Gastrocnemius medialis (tissue), 4 donors: ENCODE measurements at places on chromosomes 5 and 9.

- no peak for DNase-seq
These were observed 10.6 kb upstream of the MAP1B start for GRCh38 chr5:72096602-72097188.

- no peak for DNase-seq
These were observed 417.7 kb downstream of the IRX1 start for GRCh38 chr5:4013106-4013898.

DNA sequence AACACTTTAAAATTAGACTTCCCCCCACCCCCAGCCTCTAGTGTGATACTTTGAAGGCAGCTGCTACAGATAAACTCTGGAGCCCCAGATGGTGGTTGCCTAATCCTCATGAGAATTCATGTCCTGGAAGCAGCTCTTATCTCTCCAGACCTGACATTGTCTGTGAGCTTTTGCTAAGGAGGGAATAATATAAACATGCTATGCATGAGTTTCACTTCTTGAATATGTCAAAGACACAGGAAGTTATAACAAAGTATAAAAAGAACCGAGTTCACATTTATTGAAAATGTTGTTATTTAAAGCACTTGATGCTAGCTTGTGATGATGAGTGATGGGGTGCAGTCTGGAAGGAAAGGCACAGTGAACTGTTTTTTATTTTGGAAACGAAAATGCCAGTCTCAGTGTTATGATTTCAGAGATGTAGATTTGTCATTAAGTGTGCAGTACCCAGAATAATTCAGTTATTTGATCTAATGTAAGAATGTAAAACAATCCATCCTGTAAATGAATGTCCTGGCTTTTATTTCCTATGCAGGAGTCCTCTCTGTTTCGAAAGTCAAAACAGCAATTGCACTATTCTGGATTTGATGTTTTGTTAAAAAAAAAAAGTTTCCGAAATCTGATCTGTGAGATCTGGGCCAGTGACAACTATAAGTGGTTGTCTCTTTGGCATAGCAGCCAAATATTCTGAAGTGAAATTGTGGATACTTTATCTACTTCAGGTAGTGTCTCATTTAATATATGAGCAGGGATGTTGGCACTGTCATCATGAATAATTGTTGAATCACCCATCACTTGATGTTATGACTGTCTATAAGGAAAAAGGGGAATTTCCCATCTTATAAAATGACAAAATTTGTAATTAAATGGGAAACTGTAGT, 77.0 kb downstream of the ZCCHC7 start:
- no peak for DNase-seq

DNA sequence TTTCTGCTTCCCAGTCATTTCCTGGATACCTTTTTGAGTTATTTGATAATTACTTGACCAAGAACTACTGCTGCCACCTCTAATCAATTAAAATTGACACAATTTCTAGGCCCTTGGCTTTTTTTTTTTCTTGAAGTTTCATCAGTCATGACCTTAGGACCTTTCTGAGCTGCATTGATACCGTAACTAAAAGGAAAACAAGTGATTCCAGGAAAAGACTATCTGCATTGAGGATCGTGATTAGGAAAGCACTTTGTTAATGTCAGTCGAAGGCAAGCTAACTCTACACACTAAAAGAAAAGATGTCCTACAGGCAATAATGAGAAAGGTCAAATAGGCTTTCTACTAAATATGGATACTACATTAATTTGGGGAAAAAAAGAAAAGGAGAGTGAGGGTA, 69.9 kb downstream of the ARSB start:
- no peak for DNase-seq

GRCh38 chr5:42970636-42971559, 69.2 kb downstream of the ANXA2R start:
- DNase-seq = no peak

GRCh38 chr5:139407517-139407916, 3.6 kb upstream of the SPATA24 start:
- no peak for DNase-seq

DNA sequence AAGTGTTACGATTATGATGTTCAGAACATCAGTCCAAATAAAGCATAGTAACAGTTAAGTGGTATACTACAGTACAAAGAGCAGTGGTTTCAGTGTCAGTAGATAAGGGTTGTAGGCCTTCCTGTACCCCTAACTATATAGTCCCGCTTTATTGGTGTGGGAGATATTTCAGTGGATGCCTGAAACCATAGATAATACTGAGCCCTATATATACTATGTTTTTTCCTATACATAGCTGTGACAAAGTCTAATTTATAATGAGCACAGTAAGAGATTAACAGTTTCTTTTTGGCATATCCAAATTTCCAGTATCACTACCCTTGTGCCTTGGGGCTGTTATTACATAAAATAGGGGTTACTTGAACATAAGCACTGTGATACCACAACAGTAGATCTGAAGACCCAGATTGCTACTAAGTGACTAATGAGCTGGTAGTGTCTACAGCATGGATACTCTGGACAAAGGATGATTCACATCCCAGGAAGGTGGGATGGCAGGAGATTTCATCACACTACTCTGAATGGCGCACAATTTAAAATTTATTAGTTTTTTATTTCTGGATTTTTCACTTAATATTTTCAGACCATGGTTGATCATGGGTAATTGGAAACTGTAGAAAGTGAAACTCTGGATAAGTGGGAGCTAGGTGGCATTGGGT, 119.3 kb downstream of the RPS23 start:
- DNase-seq = no peak

DNA sequence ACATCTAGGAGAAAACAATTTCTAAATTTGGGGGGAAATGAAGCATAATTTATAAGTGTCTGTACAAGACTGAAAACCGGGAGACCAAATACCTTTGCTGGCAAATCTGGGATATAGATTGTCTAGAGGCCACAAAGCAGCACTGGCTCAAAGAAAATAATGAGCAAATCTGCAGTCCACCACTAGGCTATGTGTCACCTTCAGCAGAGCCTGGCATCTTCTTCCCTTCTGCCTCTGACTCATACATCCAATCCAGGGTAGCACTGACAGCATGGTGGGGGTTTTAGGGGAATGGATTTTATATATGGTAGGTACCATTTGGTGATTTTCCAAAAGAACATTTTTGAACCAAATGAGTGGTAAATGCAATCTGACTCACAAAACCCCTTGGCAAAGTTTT, 12.8 kb downstream of the FAM81B start:
- DNase-seq = no peak

DNA sequence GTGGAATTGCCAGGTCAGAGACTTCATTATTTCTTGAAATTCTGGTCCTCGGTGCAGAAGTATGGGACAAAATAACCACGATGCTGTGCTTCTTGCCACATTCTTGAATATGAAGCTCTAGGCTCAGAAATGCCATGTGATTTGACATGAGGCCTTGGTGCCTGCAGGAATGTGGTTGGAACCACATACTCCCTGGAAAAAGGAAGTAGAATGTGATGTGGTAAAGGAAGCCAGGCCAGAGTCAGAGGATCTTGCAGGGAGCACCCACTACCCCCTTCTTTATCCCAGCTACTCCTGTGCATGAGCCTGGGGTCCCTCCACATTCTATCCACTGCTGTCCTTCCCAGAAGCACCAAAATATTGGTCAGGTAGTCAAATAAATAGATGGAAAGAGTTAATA, 80.9 kb downstream of the FOXD1 start:
- DNase-seq = no peak

GRCh38 chr9:72627956-72628540, 106.6 kb downstream of the TMC1 start:
- no peak for DNase-seq

GRCh38 chr9:101387871-101388506, 3.2 kb upstream of the BAAT start:
- no peak for DNase-seq

DNA sequence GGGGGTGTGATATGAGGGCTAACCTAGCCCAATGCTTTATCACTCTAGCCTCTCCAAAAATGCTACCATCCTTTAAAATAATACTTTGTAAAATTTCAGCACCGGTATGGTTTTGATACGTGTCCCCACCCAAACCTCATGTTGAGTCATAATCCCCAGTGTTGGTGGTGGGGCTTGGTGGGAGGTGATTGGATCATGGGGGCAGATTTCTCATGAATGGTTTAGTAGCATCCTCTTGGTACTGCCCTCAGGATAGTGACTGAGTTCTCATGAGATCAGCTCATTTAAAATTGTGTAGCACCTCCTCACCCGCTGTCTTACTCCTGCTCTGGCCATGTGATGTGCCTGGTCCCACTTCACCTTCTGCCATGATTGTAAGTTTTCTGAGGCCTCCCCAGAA, 35.0 kb upstream of the ANKH start:
- DNase-seq = no peak

DNA sequence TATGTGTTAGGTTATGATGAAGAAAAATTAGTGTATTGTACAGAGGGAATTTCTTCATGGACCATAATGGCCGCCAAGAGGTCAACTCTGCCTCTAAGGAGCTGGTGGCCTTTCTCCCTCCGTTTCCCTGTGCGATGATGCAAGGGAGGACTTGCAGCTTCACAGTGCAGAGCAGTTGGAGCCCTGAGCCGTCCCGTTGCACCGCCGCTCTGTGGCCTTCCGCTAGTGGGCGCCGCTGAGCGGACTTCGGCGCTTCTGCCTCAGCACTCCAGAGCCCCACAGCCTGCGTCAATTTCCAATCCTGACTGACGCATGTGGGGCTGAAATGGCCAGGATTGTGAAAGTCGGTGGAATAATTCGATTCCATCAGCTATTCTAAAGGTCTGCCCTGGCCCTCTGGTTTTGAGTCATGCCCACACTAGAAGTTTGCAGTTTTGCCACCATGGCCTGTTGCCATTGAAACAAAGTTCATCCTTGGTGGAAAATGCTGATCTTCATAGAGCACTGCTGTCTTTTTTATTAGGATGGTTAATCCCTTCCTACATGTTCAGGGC, 22.7 kb upstream of the LECT2 start:
- no peak for DNase-seq

GRCh38 chr5:16178745-16179372, 732 bp downstream of the MARCHF11 start:
- no peak for DNase-seq

GRCh38 chr5:139268364-139269202, 25.0 kb upstream of the MATR3 start:
- DNase-seq = no peak

DNA sequence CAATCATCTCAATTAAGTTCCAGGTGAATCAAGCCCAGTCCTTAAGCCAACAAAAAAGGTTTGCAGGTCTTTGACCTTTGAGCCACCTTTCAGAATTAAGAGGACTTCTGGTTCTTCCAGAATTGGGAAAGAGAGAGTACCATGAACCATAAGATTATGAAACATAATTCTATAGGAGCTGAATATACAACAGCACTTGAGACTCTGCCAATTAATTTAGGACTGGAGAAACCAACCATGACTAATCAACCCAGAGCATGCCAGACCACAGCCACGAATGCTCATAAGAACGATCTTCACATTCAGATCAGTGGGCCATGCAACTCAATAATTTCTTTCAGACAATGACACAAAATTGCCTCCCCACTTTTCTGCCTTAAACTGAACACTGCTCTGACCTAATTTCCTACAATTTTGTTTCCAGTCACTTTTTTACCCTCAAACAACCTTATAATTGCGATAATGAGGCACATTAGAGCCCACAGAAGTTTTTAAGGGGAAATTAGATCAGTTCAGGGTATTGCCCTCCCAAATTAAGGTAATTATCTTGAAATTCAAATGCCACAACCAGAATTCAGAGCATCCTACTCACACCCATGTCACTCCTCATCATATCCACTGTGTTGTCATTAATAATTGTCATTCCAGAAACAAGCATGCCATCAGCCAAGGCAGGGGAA, 213.4 kb downstream of the ATPSCKMT start:
- DNase-seq = no peak

- no peak for DNase-seq
These were observed 6.3 kb upstream of the UNC5A start for GRCh38 chr5:176803943-176804498.

GRCh38 chr5:133163839-133164238, 112.0 kb downstream of the HSPA4 start:
- no peak for DNase-seq

- no peak for DNase-seq
These were observed 247.3 kb downstream of the PDZD2 start for GRCh38 chr5:31886206-31886605.

GRCh38 chr9:125851979-125852378, 104.8 kb downstream of the PBX3 start:
- no peak for DNase-seq

DNA sequence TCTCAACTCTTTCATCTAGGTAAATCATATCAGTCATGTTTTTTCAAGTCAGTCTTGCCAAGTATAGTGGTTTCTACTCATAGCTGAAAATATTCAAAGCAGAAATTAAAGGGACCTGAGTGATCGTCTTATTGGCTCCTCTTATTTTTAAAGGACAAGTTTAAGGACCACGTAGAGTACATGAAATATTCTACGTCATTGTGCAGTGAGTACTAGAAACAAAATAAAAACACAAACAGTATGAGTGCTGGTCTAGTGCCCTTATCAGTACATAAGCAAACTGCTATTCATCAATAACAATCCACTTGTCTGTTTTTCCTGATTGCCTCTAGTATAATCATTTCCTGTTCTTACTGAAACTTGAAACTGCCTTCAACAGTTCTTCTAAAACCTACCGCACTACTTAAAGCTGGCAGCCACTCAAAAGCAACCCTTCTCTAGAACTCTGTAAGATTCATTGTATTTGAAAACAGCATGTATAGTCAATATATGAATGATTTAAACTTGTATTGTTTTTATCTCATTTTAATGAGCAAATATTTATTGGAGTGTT, 853.7 kb downstream of the TAF11L14 start:
- no peak for DNase-seq

- DNase-seq = no peak
These were observed 9.1 kb downstream of the PLAA start for GRCh38 chr9:26937816-26938371.

GRCh38 chr5:159091596-159092331, 8.0 kb downstream of the EBF1 start:
- no peak for DNase-seq
